Stimulated activated CD8-positive, alpha-beta memory T cell treated with anti-CD3 and anti-CD28 coated beads, Interleukin-4, amount 100 ng/mL, for 1 hour (primary cell): ENCODE measurements at places on chromosomes 2 and 18.

GRCh38 chr2:172964511-172965139 lies 111.0 kb upstream of the MAP3K20 start:
- DNase-seq, result no peak

GRCh38 chr18:45019469-45019868 lies 338.8 kb downstream of the SETBP1 start:
- no peak for DNase-seq

DNA sequence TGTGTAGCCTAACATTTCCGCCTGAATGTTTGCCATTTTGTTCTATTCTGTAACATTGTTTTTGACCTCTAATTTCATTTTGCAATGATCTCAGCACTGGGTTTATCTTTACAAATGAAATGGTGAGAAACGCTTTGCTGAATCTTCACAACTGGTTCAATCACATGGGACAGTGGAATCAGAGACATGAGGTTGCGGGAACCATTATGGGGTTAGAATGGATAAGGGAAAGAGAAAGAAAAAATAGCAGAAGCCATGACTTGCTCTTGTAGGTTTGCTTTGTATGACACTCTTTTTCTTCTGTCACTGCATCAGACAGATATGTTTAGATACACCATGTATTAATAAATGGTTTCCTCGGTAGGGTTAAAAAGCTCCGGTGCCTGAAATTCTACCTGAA lies 114.3 kb upstream of the PELI1 start:
- DNase-seq, result no peak

DNA sequence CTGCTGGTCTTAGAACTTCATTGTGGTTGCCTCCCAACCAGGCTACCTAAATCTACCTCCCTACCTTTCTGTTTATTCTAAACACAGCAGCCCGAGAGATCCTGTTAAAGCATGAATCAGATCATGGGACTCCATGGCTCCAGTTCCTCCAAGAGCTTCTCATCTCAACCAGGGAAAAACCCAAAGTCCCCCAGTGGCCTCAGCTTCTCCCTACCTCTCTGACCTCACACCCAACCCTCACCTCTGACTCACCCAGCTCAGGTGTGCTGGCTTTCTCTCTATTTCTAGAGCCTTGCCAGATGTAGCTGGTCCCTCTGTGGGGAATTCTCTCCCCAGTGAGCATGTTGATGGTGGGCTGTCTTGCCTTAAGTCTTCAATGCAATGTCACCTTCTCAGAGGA lies 93.8 kb upstream of the COPS8 start:
- no peak for DNase-seq

- DNase-seq, result no peak
Measured at GRCh38 chr2:72155737-72156136, 8.1 kb upstream of the CYP26B1 start.

DNA sequence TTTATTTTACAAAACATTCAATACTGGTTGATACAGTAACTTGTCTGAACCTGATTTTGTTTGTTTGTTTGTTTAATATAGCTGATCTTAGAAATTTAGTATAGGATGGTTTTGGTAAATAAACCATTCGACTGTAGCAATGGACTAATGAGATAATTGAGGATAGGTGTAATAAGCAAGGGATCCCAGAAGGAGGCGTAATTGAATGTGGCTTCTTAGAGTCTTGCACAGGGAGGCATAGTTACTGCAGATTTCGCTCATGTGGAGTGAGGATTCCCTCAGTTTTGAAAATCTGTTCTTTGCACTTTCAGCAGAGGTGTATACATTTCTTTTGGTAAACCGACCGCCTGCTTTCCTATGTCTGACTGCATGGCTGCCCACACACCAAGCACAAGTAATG lies 709.6 kb downstream of the SOCS6 start:
- DNase-seq, result no peak

- DNase-seq, result no peak
Measured at GRCh38 chr18:45852631-45853030, 27.2 kb downstream of the SIGLEC15 start.

GRCh38 chr2:20632446-20632990 lies 18.4 kb downstream of the HS1BP3 start:
- DNase-seq, result no peak

DNA sequence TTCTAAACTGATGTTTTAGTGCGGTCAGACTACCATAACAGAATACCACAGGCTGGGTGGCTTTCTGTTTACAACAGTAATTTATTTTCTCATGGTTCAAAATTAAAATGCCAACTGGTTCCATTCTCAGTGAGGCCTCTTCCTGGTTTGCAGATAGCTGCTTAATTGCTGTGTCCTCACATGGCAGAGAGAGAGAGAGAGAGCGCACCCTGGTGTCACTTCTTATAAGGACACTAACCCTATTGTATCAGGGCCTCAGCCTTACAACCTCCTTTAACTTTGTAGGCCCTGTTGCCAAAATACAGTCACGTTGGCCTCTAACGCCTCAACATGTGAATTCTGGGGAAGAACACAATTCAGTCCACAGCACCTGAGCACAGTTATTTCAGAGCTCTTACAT lies 37.5 kb upstream of the ZNF385B start:
- no peak for DNase-seq

- DNase-seq, result no peak
Measured at GRCh38 chr18:12317664-12318333, 9.8 kb downstream of the TUBB6 start.

DNA sequence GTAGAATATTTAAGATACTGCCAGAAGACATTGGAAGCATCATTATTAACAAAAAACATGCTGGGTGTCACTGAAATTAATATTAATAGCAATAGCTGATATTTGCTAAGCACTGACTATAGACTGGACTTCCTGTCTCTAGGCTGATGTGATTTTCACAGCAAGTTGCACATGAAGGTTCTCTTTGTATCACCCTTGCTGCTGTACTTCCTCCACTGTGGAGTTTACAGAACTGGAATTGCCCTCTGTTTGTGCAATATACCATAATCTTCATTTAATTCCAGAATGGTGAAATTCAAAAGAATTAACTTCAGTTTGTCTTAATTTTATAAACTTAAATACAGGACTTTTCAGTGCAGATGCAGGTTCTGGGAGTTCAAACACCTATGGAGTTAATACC lies 585.1 kb downstream of the RNF144A start:
- DNase-seq, result no peak

- DNase-seq, result no peak
Measured at GRCh38 chr18:51824746-51825145, 515.3 kb upstream of the DCC start.

DNA sequence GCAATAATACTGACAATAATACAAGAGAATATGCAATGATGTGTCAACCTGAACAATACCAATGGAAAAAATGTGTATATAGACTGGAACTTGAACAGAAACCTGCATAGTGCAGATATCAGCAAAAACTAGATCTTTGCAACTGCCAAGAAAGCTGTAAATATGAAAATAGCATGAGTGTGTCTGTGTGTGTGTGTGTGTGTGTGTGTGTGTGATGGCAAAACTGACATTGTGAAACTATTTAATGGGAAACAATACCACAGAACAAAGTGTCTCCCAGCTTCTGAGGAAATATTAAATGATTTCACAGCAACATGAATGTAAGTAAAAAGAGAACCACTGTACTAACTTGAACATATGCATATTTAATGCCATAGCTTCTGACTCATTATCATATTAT lies 558.2 kb upstream of the LINC00305 start:
- DNase-seq, result no peak

DNA sequence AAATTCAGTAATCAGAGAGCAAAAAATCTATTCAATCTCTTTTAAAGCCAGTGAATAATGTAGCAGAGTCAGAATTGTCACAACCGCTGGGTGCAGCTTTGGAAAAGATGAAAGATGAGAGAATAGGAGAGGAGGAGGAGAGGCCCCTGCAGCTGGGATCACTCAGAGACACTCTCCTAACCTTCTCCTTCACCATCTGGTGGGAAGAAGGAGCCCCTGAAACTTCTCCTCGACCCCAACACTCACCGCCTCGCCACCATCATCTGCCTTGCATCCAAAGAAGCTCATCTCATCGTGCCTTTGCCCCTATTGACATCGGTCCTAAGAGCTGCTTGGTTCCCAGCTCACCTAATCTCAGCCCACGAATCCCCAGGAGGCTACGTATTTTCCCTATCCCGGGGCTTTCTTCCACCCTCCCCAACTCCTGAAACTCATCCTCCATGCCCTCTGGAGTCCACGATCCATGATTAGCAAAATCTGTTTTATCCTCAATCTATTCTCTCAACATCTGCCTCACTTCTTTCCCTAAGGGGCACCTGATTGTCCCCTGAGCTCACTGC lies 58.5 kb downstream of the PKDCC start:
- DNase-seq, result no peak

DNA sequence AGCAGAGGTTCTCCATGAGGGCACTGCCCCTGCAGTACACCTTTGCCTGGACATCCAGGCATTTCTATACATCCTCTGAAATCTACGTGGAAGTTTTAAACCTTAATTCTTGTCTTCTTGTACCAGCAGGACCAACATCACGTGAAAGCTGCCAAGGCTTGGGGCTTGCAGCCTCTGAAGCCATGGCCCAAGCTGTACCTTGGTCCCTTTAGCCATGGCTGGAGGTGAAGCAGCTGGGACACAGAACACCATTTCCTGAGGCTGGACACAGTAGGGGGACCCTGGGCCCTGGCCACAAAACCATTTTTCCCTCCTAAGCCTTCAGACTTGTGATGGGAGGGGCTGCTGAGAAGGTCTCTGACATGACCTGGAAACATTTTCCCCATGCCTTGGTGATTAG lies 32.8 kb upstream of the CCDC141 start:
- DNase-seq, result no peak

- DNase-seq, result no peak
Measured at GRCh38 chr2:65067806-65068553, 11.8 kb downstream of the CEP68 start.

DNA sequence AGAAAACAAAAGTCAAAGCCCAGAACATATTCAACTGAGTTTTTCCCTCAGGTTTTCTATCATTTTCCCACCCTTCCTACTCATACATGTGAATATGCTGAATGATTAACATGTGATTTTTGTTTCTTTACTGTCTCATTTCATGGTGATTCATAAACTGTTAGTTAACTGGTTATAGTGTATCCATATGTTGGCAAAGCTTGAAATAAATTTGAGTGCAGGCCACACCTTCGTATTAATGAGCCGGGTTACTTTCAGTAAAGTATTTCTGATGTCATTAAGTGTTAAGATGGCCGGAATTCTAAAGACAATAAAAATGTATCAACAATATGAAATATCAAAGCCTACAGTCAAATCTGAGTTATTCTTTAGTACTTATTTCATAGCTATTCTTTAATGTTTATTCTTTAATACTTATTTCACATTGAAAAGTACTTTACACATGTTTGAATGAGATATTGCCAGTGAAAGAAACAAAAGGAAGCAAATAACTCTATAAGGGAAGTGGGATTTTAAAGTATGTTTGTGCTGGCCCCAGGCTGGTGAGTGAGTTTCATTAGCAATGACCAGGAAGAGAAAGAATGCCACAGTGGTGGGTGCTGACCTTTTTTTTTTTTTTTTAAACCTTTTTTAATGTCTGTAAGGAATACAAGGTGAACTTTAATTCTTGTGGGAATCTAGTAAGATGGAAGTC lies 178.6 kb downstream of the NEDD4L start:
- DNase-seq, result no peak

- DNase-seq, result no peak
Measured at GRCh38 chr18:46946656-46947282, 29.4 kb downstream of the KATNAL2 start.

- no peak for DNase-seq
Measured at GRCh38 chr18:47206945-47207637, 30.9 kb upstream of the IER3IP1 start.

DNA sequence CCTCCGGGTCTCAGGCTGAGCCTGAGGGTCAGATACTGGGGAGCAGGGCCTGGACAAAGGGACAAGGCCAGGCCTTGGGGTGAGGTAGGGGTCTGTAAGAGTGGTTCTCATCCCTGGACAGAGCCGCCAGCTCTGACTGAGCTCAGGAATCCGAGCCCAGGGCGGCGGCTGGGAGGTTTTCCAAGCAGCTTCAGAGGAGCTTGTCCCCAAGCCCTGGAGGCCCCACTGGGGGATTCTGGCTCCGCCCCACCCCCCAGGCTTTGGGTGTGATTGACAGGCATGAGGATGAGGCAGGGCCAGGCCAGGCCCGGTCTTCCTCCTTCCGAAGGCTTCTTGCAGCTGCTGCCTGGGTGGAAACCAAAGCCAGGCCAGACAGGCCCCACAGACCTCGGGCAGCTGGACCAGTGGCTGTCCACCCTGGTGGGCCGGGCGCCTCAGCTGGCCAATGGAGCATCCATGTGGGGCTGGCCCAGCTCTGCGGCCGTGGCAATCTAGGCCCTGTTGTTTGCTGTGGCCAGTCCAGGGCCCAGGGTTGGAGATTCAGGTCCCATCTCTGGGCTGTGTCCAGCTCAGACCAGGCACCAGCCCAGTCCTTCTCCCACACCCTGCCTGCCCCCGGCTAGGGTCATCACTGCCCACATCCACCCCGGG lies 23.1 kb upstream of the GPC1 start:
- no peak for DNase-seq

- DNase-seq, result no peak
Measured at GRCh38 chr18:48932822-48933510, 17.8 kb downstream of the SMAD7 start.

DNA sequence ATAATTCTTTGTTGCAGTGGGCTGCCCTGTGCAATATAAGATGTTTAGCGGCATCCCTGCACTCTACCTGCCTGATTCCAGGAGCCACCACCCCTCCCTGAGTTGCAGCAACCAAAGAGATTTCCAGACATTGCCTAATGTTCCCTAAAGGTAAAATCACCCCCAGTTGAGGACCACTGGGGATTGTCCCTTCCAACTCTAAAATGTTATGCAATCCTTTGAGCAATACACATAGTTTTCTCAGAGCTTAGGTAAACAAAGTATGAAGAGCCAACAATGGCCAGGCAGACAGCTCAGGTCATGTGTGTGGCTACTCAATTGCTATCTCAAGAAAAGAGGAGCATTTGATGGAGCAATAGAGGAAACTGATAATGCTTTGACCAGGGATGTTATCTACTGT lies 87.0 kb downstream of the XDH start:
- DNase-seq, result no peak

DNA sequence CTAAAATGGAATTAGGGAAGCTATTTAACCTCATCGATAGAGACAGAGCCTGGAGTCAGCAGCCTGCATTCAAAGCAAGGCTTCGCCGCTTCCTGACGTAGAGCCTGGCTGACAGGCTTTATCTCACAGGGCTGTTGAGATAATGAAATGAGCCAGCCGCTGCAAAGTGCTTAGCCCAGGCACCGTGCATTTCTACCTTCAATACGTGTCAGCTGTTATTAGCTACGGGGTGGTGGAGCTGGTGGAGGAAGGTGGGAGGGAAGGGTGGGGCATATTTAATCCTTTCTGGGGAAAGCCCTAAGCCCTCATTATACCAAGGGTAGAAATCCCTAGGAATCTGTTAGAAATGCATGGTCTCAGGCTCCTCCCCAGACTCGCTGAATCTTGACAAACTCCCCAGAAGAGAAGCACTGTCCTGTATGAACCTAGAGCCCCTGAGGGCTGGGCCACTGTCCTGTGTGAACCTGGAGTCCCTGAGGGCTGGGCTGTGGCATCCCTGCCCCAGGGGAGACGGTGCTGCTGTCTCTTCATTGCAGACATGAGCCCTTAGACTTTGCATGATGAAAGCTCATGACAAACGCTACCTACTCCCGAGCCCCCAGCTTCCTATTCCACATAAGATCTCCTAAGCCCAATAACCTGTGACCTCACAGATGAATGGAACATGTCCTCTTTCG lies 72.4 kb downstream of the ALPK2 start:
- DNase-seq, result no peak

GRCh38 chr2:192978395-192978794 lies 783.7 kb upstream of the TMEFF2 start:
- DNase-seq, result no peak
